Immature natural killer cell (primary cell): ENCODE measurements at places on chromosomes 6 and 20.

DNA sequence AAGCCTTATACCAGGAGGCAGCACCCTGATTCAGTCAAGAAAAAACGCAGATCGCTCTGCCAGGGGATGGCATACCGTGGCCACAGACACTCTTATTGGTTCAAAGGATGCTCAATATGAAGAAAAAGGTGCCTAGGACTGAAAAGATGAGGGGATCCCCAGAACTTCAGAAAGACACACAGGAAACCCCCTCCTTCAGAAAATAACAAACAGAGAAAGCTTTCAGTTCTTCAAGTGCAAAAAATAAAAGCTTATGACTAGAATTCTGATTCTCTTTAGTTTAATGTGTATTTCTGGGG lies 17.7 kb upstream of the MYB start:
- DNase-seq = no peak

DNA sequence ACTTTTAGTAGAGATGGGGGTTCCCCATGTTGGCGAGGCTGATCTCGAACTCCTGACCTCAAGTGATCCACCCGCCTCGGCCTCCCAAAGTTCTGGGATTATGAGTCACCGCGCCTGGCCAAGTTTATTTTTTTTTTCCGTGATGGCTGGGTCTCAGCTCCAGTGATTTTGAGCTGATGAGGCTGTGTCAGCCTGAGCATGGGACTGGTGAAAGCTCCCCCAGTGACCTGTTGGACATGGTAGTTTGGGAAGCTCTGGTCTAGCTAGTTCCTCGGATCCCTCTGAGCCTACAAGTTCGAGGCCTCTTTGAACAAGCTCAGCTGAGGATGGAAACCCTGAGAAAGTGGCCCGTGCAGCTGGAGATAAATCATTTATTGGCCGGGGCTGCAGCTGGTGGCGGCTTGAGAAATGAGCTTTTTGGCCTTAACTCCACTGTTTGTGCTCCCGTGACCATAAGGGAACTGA lies 126.8 kb downstream of the SNX5 start:
- DNase-seq = no peak

GRCh38 chr20:32337937-32338661 lies 20.0 kb upstream of the ASXL1 start:
- DNase-seq = no peak

- no peak for DNase-seq
These were observed 23.9 kb downstream of the FLRT3 start for GRCh38 chr20:14313341-14314020.

GRCh38 chr6:35417979-35418661 lies 34.0 kb upstream of the FANCE start:
- no peak for DNase-seq

DNA sequence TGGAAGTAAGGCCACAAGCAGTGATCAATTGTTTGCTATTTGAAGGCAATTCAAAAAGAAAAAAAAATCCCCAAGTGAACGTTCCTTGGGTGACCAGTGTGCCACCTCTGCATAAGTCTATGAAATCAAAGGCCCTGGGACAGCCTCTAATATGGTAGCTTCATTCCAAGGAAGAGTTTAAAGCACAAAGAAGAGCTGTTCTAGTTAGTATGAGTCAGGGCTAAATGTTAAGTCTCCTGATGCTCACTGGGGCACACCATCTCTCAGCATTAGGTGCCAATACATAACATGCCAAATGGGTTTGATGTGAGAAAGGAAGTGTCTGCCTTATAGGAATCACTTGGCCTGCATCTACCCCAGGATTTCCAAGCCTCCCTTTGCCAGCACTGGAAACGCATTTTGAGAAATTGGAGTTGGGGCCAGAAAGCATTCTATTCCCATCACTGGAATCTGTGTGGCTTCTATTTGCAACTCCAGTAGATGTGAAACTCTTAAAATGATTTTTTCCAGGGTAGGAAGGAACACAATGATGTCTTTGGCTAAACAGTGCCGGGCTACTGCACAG lies 13.0 kb downstream of the UNC5CL start:
- DNase-seq = no peak

GRCh38 chr6:20540683-20541082 lies 6.4 kb downstream of the CDKAL1 start:
- DNase-seq = no peak

GRCh38 chr6:25316626-25317025 lies 37.5 kb downstream of the CARMIL1 start:
- DNase-seq = no peak

GRCh38 chr20:5153612-5154542 lies 27.1 kb downstream of the CDS2 start:
- no peak for DNase-seq

DNA sequence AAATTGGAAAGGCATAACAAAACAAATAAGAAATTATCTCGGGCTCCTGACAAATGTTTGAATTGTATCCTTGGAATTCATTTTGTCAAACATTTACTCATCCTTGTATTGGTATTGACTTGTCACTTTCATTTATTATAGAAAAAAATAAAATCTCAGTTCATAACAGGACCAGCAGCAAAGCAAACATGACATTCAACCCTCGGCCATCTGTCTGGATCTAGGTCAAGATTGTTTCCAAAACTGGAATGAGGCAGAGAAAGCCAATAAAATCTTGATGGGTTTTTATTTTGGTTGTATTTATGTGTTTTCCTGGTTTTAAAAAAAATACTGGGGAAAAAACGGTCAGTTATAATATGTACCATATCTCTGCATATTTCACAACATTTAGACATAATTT lies 42.9 kb upstream of the FABP7 start:
- DNase-seq = no peak

DNA sequence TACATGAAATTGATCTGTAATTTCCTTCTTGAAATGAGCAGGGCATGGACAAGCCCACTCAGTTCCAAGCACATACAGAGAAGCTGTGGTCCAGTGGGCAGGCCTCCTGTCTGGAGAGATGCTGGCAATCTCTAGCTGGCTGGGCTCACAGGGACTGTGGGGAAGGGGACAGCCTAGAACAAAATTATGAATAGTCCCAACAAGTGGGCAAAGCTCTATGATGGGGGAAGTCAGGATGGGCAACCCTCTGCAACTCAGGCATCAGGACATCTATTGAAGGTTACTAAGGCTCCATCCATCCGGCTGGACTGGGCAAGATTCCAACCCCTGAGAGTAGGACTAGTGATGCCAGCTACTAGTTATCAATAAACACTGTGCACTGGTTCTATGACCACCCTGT lies 40.9 kb downstream of the TRERF1 start:
- no peak for DNase-seq

DNA sequence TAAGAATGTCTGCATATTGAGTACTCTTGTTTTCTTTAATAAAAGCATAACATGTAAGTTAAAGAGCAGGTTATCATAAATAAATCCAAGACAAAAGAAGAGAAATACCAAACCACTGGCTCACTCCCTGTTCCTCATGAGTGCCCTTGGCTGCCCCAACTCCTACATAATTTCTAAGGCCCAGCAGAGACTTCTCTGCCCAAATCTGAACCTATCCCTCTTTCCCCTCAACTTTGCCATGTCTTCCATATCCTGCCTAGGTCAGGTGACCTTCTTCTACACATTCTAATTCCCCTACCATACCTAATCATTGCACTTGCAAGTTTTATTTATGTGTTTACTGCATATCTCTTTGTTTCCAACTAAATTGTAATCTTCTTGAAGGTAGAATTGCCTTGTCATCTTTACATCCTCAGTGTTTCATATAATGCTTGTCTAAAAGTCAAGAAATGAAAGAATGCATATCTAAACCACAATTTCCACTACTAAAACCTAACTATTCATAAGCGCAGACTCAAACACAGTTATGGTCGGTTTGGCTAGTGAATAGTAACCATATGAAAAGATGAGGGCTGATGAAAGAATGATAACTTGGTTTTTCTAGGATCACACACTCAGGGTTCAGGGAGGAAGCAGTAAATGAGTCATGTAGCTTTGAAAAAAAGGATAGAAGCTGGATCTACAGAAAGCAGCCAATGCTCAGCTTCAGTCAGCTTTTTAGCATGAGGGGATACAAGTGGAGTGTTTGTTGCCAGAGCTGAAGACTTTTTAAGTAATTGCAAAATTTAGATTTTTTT lies 53.3 kb upstream of the EYA4 start:
- no peak for DNase-seq

GRCh38 chr6:39314273-39314795 lies at the start of gene KCNK17:
Gene KCNK17 (minus strand): TSS chr6:39314419. CDS start chr6:39314320, 99 bp downstream.
- no peak for DNase-seq

DNA sequence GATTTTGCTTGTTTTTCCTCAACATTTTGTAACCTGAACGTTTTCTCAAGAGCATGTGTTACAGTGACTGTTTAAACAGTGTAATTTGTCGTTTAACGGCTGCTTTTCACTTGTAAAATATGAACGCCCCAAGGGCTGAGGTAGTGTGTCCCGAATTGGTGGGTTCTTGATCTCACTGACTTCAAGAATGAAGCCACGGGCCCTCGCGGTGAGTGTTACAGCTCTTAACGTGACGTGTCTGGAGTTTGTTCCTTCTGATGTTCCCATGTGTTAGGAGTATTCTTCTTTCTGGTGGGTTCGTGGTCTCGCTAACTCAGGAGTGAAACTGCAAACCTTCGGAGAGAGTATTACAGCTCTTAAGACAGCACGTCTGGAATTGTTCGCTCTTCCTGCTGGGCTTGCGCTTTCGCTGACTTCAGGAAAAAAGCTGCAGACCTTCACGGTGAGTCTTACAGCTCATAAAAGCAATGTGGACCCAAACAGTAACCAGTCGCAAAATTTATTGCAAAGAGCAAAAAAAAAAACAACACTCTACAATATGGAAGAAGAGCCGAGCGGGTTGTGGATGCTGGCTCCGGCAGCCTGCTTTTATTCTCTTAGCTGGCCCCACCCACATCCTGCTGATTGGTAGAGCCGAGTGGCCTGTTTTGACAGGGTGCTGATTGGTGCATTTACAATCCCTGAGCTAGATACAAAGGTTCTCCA lies 25.1 kb upstream of the TRIM27 start:
- no peak for DNase-seq

DNA sequence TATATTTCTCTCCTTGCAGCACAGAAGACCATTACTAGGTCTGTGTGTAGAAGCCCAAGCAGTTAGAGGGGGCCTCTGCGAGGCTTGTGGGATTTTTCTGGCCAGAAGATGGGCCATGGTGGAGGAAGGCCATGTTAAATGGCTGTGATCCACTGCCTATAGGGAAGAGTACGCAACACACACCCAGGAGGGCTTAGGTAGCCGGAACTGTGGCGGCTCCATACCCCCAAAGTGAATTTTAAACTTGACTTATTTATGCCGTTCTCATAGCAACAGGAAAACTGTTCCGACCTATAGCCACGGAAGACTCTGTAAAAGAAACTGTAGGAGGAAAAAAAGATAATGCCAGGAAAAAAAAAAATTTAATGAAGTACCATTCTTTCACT lies 69.5 kb downstream of the SLX4IP start:
- DNase-seq = no peak

DNA sequence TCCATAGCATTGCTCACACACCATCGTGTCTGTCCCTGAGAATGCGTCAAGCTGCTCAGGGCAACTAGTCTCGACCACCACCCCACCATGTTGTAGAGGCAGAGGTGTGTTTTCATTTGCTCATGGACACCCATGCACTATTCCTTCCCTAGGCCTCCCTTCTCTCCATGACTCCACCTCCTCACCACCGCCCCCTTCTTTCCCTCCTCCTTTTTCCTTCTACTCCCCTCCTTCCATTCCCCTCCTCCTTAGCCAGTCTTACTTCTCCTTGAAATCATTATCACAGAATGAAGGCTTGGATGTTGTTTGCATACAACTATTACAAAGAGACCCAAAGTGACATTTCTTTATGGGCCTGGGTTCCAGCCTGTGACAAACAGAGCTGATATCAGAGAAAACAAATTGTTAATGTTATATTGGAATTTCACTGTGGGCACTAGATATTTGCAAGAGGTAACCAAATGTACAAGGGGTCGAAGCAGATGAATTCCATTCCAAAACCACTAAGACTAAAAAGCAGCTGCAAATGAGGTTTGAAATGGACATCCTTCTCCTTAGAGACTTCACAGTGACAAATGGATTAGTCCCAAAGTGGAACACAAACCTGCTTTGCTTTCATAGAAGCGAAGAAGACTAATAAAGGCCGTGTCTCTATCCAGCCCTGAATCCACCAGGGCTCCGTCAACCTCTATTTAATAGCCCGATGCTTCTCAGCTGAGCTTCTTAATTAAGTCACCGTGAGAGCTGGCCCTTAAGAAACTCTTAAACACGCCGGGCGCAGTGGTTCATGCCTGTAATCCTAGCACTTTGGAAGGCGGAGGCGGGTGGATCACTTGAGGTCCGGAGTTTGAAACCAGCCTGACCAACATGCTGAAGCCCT lies 275.8 kb upstream of the SULF2 start:
- DNase-seq = no peak

- DNase-seq = no peak
These were observed 31.7 kb downstream of the LATS1 start for GRCh38 chr6:149686230-149686629.

DNA sequence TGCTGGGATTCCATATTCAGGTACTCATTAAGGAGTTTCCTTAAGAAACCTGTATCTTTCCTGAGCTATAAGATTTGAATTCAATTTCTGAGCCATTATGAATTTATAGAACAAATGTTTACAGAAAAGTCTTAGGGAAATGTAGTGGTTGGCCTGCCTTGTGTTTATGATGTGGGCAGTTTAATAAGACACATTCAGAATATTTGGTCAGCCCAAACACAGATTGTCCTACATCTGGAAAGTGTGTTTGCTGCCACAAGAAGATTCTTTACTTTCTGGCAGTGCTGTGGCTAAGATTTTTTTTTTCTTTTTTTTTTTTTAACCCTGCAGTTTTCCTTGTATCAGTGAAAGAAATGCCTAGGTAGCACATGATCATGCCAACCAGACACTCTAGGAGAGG lies 15.2 kb downstream of the TBX18 start:
- no peak for DNase-seq

GRCh38 chr6:126227833-126228702 lies 111.8 kb upstream of the CENPW start:
- DNase-seq = no peak

GRCh38 chr6:15949982-15950381 lies 178.9 kb upstream of the MYLIP start:
- no peak for DNase-seq

- peak; percentile 70 for DNase-seq
These were observed 546 bp upstream of the KLHL32 start for GRCh38 chr6:96923871-96924493.

GRCh38 chr6:99178168-99178567 lies 171.3 kb downstream of the FAXC start:
- DNase-seq = no peak

GRCh38 chr20:63773571-63774241 lies 34.1 kb downstream of the SLC2A4RG start:
- no peak for DNase-seq

- peak; percentile 63 for DNase-seq
These were observed 107.8 kb downstream of the ZFP64 start for GRCh38 chr20:52083627-52084232.

GRCh38 chr6:160798625-160799024 lies 96.6 kb downstream of the PLG start:
- no peak for DNase-seq

GRCh38 chr6:142816031-142816430 lies 128.9 kb downstream of the HIVEP2 start:
- DNase-seq = no peak

GRCh38 chr20:3797592-3798372 lies 1.7 kb downstream of the CDC25B start:
- peak; percentile 53 for DNase-seq

GRCh38 chr20:4027590-4028265 lies 12.4 kb upstream of the RNF24 start:
- no peak for DNase-seq

- DNase-seq = no peak
These were observed 336.3 kb downstream of the TFAP2A start for GRCh38 chr6:10078581-10078980.

GRCh38 chr20:54598352-54598751 lies 123.0 kb downstream of the DOK5 start:
- DNase-seq = no peak
